ENCODE measurements at places on chromosomes 12 and 14. TPM values are rescaled to one million over a fixed set of nuclear protein-coding genes. Genes with fewer than 3 reads are reported as not detected.
A peak's percentile ranks its signal among the peaks of the same experiment; 100 is the strongest.

DNA sequence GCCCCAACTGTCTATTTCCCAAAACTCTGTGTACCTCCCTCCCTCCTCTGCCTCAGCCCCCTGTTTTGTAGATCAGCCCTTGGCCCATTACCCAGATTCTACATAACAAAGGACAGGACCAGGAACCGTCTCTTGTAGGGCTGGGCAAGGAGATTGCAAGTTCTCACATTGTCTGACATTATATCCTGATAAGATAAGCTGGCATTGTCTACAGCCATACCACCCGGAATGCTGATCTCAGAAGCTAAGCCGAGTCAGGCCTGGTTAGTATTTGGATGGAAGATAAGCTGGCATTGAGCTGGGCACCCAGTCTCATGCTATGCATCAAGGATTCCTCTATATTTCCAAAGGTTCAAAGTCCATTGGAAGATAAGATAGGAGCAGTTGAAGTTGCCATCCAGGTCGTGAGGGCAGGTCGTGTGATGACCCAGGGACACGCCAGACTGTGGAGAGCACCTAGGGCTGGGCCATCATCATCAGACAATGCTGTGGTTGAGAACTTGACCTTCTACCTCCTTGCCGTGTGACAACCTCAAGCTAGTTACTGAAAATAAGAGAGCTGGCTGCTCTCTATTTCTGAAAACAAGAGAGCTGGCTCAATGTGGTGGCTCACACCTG, 29.5 kb downstream of the PHETA1 start:
- no peaks in the 10 kb centered on the region for H3K36me3 ChIP-seq
- no peak for DNase-seq

DNA sequence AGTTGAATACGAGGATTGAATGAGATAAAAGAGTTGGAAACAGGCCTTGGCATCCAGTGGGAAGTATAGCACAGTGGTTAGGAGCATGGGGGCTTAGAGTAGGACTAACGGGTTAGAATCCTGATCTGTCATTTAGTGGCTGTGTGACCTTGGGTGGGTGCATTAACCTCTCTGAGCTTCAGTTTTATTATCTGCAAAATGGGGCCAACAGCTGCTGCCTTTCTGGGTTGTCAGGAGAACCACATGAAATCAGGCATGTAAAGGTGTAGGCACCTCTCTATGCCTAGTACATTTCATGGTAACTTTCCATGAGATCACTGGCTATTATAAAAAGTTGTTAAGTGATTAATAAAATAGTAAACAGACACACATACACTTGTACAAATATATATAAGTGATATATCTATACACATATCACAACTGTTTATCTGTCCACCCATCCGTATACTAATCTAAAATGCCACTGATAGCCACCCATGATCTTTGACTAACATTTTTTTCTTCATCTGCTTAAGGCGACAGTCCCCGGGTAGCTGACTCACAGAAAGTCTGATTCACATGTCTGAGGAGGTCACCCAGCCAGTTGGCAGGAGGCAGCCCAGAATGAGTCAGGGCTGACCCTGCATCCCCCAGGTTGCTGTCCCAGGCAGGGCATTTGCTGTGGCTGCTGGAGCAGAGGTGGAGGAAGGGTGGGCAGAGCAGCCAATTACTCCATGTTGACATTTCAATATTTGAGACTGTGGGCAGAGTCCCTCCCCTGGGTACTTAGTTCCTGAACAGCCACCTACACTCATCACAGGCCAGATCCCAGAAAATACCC, 125.6 kb upstream of the NOS1 start:
- no peaks in the 10 kb centered on the region for H3K36me3 ChIP-seq
- no peak for DNase-seq
- no peaks in the 10 kb centered on the region for H3K4me1 ChIP-seq

DNA sequence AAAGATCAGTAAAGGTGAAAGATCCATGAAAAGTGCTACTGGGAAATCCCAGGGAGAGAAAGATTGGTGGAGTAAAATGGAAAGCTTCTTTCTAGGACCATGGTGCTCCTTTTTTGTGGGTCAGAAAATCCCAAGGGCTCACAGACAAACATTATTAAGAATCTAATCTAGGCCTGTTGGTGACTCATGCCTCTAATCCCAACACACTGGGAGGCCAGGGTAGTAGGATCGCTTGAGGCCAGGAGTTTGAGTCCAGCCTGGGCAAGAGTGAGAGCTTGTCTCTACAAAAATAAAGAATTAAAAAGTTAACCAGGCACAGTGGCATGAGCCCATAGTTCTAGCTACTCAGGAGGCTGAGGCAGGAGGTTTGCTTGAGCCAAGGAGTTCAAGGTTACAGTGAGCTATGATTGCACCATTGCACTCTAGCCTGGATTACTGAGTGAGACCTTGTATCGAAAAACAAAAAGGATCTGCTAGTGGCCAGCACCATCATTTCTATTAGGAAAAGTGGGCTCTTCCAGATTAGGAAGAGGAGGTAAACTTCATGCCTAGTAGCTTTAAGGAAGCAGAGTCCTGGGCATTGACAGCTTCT, 43.0 kb downstream of the TXNRD1 start:
- no peak for DNase-seq
- H3K27ac ChIP-seq, result no peak overlapping the region
- no peak overlapping the region for H3K4me3 ChIP-seq
- no peaks in the 10 kb centered on the region for H3K27me3 ChIP-seq

GRCh38 chr14:72024043-72024407, 91.8 kb downstream of the RGS6 start:
- peak; percentile 65 for DNase-seq
- H3K4me1 ChIP-seq, result peaks cover 5% of the 10 kb centered on the region
- no peak overlapping the region for H3K4me3 ChIP-seq
- H3K36me3 ChIP-seq, result no peaks in the 10 kb centered on the region

DNA sequence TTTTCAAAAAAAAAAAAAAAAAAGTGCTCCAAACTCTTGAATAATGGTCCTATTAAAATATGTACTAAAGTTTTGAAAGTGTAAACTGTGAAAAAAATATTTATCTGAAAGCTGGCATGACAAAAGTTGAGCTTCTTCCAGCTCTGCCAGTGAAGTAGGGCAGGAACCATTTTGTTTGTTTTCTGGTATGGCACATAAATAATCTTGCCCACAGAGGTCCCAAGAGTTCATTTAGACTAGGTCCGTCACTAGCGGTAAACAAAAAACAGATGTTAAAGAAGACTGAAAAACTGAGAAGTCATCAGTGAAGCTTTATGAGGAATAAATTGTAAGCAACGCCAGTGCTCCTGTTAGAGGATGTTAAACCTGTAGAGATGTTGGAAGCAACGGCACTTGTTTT, 7.0 kb downstream of the ERP27 start:
- peaks cover 6% of the 10 kb centered on the region for H3K4me1 ChIP-seq
- H3K36me3 ChIP-seq, result peaks cover 34% of the 10 kb centered on the region
- H3K4me3 ChIP-seq, result no peak overlapping the region

DNA sequence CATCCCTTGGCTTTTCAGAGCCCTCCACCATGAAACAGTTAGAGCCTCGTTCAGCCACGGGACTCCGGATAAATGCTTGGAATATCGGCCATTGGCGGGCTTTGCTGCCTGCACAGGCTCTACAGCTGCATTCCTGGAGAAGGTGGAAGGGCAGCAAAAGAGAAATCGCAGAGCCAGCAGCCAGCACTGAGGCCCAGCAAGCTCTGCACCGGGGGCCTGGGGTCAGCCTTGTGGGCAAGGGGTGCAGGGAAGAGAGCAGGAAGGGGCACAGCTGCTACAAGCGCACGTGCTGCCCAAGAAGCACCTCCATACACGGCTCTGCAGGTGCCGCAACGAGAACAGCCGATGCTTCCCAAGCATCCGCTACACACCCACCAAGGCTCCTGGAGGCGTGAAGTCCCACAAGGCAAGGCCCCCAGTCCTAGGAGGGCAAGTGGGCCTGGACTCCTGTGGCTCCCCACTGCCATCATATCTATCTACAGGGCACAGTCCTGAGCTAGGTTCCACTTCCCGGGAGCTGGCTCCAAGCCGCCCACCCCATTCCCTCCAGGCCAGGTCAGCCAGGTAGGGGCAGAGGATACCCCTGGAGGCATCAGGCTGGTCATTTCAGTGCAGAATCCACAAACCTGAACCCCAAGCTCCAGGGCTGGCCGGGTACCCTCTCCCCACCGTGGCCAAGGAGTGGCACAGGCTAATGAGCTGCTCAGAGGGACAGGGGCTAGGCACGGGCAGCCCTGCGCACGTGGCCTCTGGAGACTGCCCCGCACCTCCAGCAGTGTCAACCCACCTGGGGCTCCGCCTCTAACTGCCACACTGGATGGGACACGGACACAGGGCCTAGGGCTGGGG, 40.2 kb downstream of the CCNK start:
- no peaks in the 10 kb centered on the region for H3K36me3 ChIP-seq
- no peak overlapping the region for H3K27ac ChIP-seq
- no peak overlapping the region for H3K4me3 ChIP-seq
- peaks cover 9% of the 10 kb centered on the region for H3K4me1 ChIP-seq

DNA sequence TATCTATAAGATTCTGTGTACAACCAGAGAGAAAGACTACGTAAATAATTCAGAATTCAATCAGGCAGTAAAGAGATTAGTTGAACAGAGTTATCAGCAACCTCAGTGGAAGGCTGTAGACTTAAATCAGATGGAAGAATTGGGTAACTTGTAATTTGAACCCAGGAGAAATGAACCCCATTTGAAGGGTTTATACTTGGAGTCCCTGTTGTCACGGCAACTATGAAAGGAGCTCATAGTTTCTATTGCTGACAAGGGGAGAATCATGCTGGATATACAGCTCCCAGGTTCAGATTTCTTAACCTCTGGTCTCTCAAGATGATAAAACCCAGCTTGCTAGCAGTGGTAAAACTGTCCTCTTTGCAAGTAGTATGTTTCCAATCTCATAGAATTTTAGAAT, 54.4 kb upstream of the BMP4 start:
- H3K4me1 ChIP-seq, result no peaks in the 10 kb centered on the region
- DNase-seq, result no peak
- H3K27me3 ChIP-seq, result peaks cover 4% of the 10 kb centered on the region
- no peak overlapping the region for H3K4me3 ChIP-seq
- no peaks in the 10 kb centered on the region for H3K36me3 ChIP-seq

DNA sequence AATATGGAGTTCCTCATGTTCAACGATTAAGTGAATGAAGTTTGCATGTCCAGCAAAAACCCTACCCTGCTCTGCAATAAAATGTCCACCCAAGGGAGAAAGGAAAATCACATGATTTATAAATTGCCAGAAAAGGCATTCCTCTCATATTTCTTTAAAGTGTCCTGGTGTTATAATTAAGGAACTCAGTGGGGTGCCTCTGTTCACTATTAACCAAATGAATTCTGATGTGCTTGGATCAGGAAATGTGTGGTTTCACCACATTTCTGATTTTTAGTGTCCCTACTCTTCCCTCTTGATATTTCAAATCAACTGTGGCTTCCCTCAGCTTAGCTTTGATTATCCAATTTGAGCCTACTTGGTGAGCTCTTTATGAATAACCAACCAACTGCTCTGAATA, 208.1 kb downstream of the PHLDA1 start:
- H3K36me3 ChIP-seq, result no peaks in the 10 kb centered on the region
- no peak overlapping the region for H3K4me3 ChIP-seq
- H3K27ac ChIP-seq, result no peak overlapping the region
- H3K27me3 ChIP-seq, result peaks cover 26% of the 10 kb centered on the region

GRCh38 chr14:99706107-99706900, 22.2 kb downstream of the CYP46A1 start:
- no peak overlapping the region for H3K27ac ChIP-seq
- DNase-seq, result no peak

- no peak overlapping the region for H3K27ac ChIP-seq
- no peak overlapping the region for H3K4me3 ChIP-seq
- no peaks in the 10 kb centered on the region for H3K4me1 ChIP-seq
- H3K36me3 ChIP-seq, result no peaks in the 10 kb centered on the region
Observed at GRCh38 chr14:95725685-95726336, 11.9 kb upstream of the TCL1A start.

GRCh38 chr12:50052964-50053363, 4.4 kb upstream of the ASIC1 start:
- peaks cover 43% of the 10 kb centered on the region for H3K27me3 ChIP-seq
- no peak overlapping the region for H3K4me3 ChIP-seq
- no peak for DNase-seq
- no peak overlapping the region for H3K27ac ChIP-seq

GRCh38 chr12:21971344-21971743, 30.1 kb upstream of the ABCC9 start:
- H3K27me3 ChIP-seq, result peaks cover 2% of the 10 kb centered on the region
- DNase-seq, result no peak
- no peaks in the 10 kb centered on the region for H3K36me3 ChIP-seq

- no peak for DNase-seq
- H3K4me3 ChIP-seq, result no peak overlapping the region
- H3K27me3 ChIP-seq, result no peaks in the 10 kb centered on the region
- H3K4me1 ChIP-seq, result no peaks in the 10 kb centered on the region
Observed at GRCh38 chr12:18416412-18416811, 155.1 kb downstream of the PIK3C2G start.

DNA sequence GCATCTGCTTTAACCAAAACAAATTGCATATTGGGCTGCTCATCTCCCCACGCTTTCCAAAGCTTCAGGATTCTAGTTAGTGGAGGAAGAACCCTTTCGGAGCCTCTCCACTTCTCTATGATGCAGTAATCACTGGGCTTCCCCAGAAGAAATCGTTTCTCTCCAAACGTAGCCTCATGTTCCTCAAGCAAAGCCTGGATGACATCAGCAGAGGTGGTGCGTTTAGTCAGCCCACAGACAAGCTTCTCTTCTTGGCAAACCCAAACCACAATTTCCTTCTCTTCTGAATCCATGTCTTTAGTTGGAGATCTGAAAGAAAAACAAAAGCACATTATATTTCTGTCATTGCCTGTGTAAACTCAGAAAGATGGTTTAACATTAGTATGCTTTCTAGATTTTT, 30.6 kb downstream of the RASSF9 start:
- DNase-seq, result no peak
- H3K27me3 ChIP-seq, result no peaks in the 10 kb centered on the region
- no peaks in the 10 kb centered on the region for H3K36me3 ChIP-seq
- no peak overlapping the region for H3K27ac ChIP-seq
- no peaks in the 10 kb centered on the region for H3K4me1 ChIP-seq

DNA sequence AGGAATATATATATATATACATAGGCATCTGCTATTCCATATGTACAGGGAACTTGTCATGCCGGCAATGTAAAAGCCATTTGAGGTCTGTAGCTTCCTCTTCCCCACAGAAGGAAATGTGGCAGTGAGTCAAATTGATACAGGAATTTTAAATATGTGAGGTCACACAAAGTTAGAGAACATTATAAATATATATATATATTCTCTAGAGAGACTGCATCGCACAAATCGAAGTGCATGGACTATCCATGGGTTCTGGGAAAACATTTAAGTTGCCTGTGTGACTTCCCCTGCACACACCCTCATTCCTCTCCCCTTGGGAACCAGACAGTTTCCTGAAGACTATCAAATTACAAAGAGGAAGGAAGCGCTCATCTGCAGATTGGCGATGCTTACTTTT, 100.9 kb upstream of the CCDC91 start:
- H3K4me1 ChIP-seq, result peaks cover 11% of the 10 kb centered on the region
- H3K27me3 ChIP-seq, result peaks cover 15% of the 10 kb centered on the region
- H3K4me3 ChIP-seq, result no peak overlapping the region
- no peaks in the 10 kb centered on the region for H3K36me3 ChIP-seq
- DNase-seq, result no peak
- no peak overlapping the region for H3K27ac ChIP-seq

Gene POMT2
- total RNA-seq, result 14.2 TPM

Gene PTPN6
- total RNA-seq, result 489 TPM

Gene KRT72
- 0.32 TPM for total RNA-seq

Gene CEP128
- 21.6 TPM for total RNA-seq

Gene RGS6
- total RNA-seq, result not detected

Gene MDM2
- total RNA-seq, result 148 TPM

Gene PRIMA1
- total RNA-seq, result not detected

Gene PLA2G1B
- 0.99 TPM for total RNA-seq

Gene TMEM52B
- total RNA-seq, result not detected

Measured in activated CD8-positive, alpha-beta T cell treated with anti-CD3 and anti-CD28 coated beads for 36 hours (primary cell).